ENCODE measurements at places on chromosomes 12 and 14. TPM values are rescaled to one million over a fixed set of nuclear protein-coding genes. Genes with fewer than 3 reads are reported as not detected.

BCL2L14 gene
- not detected for total RNA-seq

CLEC4D gene
- 0.06 TPM for total RNA-seq

TMTC1 gene
- 40.8 TPM for total RNA-seq

NXPH4 gene
- total RNA-seq, result 7.8 TPM

SLCO1B1 gene
- total RNA-seq, result 0.06 TPM

MGAT4C gene
- 9.5 TPM for total RNA-seq

CMTM5 gene
- 33.9 TPM for total RNA-seq

ETFBKMT gene
- total RNA-seq, result 3.8 TPM

OR4E2 gene
- not detected for total RNA-seq

ERGIC2 gene
- total RNA-seq, result 92.0 TPM

USP44 gene
- 1.3 TPM for total RNA-seq

SMIM41 gene
- 0.33 TPM for total RNA-seq

CIROP gene
- total RNA-seq, result 0.10 TPM

KCNK10 gene
- total RNA-seq, result 11.5 TPM

CMKLR1 gene
- total RNA-seq, result 7.2 TPM

SLC38A4 gene
- 3.5 TPM for total RNA-seq

CIDEB gene
- total RNA-seq, result 14.8 TPM

INHBC gene
- total RNA-seq, result not detected

RAPGEF3 gene
- 15.0 TPM for total RNA-seq

FOXA1 gene
- 0.40 TPM for total RNA-seq

PIP4K2C gene
- total RNA-seq, result 19.9 TPM

CLEC2B gene
- 13.7 TPM for total RNA-seq

ZBTB39 gene
- 8.9 TPM for total RNA-seq

Measured in spinal cord (tissue), 10 donors.